ENCODE measurements at places on chromosomes 7 and 10. TPM values are rescaled to one million over a fixed set of nuclear protein-coding genes. Genes with fewer than 3 reads are reported as not detected.

HOXA3 gene
- 6.3 TPM for polyA plus RNA-seq

GRCh38 chr7:116393654-116394053 is 105.9 kb upstream of the CAV2 start:
- peak; percentile 54 for DNase-seq

GRCh38 chr7:25584112-25584938 is 356.0 kb upstream of the NPVF start:
- DNase-seq = no peak

RNF133 gene
- not detected for polyA plus RNA-seq

GRCh38 chr10:29501692-29502091 is 133.1 kb downstream of the SVIL start:
- no peak for DNase-seq

GRCh38 chr10:87507879-87508483 is 3.3 kb downstream of the MINPP1 start:
- DNase-seq = no peak

CRYGN gene
- polyA plus RNA-seq = not detected

- peak; percentile 87 for DNase-seq
Observed at GRCh38 chr7:151062399-151063211, 3.2 kb downstream of the SLC4A2 start.

GRCh38 chr7:31202801-31203200 is 137.7 kb downstream of the NEUROD6 start:
- DNase-seq = no peak

DNA sequence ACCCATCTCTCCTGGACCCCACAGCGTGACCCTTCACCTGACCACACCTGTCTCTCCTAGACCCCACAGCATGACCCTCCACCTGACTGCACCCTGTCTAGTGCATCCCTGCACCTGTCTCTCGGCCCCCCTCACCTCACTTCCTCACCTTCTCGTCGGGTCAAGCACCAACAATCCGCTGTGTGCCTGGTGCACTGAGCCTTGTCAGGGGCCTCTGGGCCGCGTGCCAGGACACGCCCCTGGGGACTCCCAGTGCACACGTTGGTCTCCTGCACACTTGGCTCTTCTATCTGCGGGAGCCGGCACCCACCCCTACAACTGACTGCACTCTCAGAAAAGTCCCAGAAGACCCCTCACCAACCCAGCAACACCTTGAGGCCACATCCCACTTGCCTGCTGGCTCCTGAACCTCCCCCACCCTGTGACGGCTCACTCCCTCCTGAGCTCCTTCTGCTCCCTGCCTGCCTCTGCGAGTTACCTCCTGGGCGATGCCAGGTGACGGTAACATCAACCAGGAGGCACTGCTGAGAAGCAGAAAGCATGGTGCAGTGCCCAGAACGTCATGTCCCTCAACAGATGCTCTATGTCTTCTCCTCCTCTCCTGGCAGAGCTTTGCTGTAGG is 147.6 kb downstream of the DIP2C start:
- no peak for DNase-seq

- no peak for DNase-seq
Observed at GRCh38 chr10:15824498-15824897, 35.8 kb downstream of the MINDY3 start.

RELN gene
- polyA plus RNA-seq = 0.95 TPM

DNA sequence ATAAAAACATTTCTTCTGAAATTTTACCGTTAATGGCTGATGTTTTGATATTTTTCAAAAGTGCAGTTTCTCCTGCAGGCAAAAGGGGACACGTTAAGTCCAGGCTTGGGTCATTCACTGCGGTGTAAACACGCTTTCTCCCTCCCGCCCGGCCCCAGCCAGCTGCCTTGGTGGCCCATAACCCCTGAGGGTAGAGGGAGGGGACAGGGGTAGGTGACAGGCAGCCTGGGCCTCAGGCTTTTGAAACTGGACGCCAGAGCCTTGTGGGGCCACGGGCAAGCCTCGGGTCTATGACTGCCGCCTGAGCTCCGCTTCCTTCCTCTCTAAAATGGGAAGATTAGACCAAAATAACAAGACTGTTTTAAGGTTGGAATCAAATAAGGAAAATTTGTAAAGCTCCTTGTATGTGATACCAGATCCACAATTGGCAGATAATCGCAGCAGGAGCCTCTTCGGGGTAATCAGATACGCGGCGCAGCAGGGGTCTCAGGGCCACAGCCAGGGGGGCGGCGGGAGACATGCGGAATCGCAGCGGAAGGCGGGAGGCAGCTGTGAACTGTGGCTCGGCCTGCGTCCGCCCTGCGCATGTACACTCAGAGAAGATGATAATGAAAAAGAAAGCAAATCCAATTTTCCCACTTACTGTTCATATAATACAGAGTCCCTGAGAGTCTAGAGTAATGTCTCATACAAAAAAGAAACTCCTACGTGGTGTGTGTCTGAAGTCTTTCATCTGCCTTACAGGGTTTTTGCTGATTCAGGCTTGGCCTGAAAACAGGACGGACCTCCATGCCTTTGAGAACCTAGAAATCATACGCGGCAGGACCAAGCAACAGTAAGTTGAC is 138.3 kb downstream of the EGFR start:
- DNase-seq = no peak

CELF2 gene
- polyA plus RNA-seq = 1.7 TPM

- DNase-seq = peak; percentile 40
Observed at GRCh38 chr7:144824360-144824759, 11.5 kb downstream of the TPK1 start.

GRCh38 chr10:103566536-103566935 is 73.0 kb downstream of the NEURL1 start:
- DNase-seq = no peak

TMEM273 gene
- 3.2 TPM for polyA plus RNA-seq

GRCh38 chr7:114924038-114924712 is 2.3 kb downstream of the MDFIC start:
- DNase-seq = no peak

DNA sequence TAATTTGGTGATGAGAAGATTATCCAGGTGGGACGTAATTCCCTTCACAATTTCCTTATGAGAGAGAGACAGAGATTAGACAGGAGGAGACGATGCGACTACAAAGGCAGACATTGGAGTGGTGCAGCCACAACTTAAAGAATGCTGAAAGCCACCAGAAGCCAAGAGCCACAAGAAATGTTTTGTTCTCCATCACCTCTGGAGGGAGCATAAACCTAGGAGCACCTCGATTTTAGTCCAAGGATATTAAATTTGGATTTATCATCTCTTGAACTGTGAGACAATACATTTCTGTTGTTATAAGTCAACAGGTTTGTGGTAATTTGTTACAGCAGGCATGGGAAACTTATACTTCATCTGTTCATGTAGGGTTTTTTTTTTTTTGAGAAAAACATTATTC is 418.9 kb downstream of the DGKB start:
- no peak for DNase-seq

GRCh38 chr10:130396044-130396443 is 259.9 kb downstream of the GLRX3 start:
- no peak for DNase-seq

DNA sequence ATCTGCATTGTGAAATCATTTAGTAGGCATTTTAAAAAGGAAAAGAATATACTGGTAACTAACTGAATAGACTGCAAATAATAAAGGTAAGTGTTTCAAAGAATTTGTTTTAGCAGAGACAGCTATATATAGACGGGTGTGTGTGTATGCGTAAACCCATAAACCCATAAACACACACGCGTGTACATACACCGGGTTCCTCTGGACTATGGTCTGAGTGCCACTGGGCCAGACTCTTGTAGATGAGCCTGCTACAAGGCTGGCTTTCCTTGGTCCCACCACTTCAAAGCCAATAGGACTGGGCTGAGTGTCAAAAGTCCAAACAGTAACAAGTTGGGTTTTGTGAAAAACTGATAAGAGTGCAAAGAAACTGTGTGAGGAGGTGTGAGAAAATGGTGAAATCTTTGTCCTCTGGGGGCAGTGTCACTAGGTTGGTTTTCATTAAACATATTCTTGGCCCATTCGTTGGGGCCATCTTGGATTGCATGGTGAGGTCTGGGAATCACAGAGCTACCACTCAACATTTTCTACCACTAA is 39.8 kb downstream of the GNA12 start:
- DNase-seq = no peak

DNA sequence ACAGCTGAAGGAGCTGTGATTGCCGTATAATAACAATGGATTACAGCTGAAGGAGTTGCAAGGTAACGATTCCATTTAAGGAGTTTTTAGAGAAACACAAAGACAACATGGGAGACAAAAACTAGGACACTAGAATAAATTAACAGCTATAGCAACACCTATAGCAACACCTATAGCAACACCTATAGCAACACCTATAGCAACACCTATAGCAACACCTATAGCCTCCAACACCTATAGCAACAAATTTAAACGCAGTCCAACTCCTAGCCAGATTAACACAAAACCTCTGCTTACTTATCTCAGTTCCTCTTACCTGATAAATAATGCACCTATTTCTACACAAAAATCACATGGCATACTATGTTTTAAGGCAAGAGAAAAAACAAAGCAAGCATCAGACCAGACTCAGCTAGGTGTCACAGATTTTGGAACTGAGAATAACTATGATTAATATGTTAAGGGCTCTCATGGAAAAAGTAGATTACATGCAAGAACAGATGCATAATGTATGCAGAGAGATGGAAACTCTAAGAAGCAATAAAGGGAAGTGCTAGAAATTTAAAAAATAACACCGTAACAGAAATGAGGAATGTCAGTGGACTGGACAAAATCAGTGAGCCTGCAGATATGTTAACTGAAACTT is 55.7 kb upstream of the SRPK2 start:
- DNase-seq = no peak

GBX1 gene
- not detected for polyA plus RNA-seq
